ENCODE measurements at places on chromosomes 11 and 22.
A peak's percentile ranks its signal among the peaks of the same experiment; 100 is the strongest.

GRCh38 chr11:134562196-134562595 lies 150.2 kb upstream of the B3GAT1 start:
- peak; percentile 1 for DNase-seq

GRCh38 chr11:36372101-36372771 lies 76.1 kb downstream of the PRR5L start:
- DNase-seq = no peak

GRCh38 chr11:63839508-63840355 lies 822 bp downstream of the MARK2 start:
- peak; percentile 57 for DNase-seq

- DNase-seq = no peak
These were observed 33.6 kb downstream of the GALNT18 start for GRCh38 chr11:11588243-11588642.

- DNase-seq = no peak
These were observed 47.9 kb upstream of the TH start for GRCh38 chr11:2219318-2220017.

GRCh38 chr11:57458410-57459163 lies 1.7 kb upstream of the RTN4RL2 start:
- peak; percentile 58 for DNase-seq

DNA sequence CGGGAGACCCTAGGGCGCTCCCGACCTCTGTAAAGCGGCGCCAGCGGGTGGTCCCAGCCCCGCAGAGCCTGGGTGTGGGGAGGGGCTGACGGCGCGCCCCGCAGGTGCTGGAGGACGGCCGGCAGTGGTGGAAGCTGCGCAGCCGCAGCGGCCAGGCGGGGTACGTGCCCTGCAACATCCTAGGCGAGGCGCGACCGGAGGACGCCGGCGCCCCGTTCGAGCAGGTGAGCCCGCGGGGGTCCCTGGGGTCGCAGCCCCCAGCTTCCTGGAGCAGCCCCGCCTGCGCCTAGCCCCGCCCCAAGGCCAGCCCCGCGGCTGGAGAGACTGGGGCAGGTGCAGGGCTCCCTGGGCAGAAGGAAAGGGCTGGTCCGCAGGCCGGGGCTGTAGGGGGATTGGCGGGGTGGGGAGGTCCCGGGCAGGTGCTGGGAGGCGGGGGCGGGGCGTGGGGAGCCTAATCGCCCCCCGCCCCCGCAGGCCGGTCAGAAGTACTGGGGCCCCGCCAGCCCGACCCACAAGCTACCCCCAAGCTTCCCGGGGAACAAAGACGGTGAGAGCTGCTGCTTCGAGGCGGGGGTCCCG lies 19.7 kb downstream of the EPS8L2 start:
- no peak for DNase-seq

DNA sequence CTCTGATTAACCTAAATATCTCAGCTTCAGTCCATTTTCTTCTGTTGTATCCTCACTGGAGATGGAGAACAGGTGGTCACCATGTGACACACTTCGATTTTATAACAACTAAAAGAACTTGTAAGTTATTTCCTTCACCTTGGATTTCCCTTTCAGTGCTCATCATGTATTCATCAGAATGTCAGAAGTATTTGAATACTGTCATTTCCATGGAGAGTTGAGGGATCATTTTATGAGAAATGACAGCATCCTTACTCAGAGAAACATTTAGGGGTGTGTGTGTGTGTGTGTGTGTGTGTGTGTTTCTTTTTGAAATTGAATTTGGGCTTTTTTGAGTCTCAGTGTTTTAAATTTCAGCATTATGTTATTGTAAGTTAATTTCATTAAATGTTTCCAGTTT lies 205.8 kb downstream of the ARHGAP42 start:
- no peak for DNase-seq

GRCh38 chr11:62471603-62472002 lies 52.8 kb downstream of the SCGB1A1 start:
- no peak for DNase-seq

GRCh38 chr11:115458877-115459276 lies 45.3 kb downstream of the CADM1 start:
- DNase-seq = no peak

All from SJSA1 (cell line).